ENCODE measurements at places on chromosomes 2 and 18.

- DNase-seq = no peak
Measured at GRCh38 chr18:26621161-26622026, 73.0 kb upstream of the KCTD1 start.

DNA sequence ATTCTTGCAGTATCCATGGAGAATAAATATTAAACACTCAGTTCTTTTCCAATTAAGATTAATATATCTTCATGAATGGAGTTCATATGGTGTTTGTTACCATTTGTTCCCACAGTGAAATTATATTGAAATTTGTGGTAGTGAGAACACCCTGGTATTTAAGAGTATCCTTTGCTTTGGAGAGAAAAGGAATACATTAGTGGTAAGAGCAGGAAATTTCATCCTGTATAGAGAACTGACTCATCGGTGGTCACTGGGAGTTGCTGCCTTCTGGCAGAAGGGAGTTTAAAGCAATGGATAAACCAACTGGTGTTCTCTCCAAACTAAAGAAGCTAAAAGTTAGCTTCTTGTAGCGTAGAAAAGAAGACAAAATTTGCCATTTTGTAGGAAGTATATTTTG lies 107.3 kb downstream of the MYO1B start:
- DNase-seq = peak; percentile 43

DNA sequence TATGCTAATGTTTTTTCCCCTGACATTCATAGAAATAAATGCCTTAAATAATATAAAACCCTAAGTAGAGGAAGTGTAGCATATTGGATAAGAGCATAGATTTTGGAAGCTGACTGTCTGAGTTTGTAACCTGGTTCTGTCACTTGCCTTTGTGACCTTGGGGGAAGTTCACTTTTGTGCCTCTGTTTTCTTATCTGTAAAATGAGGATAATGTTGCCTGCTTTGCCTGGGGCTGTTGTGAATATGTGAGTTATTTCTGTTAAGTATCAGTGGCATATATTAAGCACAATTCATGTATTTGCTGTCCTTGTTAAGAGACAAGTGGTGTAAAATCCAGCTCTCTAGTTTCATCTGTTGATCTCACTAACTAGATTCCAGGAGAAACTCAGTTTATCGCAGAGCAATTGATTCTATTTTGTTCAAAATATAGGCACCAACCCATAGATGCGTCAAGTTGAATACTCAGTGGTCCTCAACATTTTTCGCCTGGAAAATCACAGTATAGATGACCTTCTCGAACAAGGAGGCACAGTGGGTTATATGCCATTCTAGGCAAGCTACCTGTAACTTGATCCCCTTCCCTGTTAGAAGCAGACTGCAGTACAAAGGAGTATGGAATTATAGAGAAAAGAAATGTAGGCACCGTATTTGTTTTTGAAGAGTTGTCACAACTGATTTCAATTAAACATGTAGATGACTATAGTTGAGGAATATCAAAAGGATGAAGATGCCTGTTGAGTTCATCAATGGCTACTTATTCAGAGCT lies 67.0 kb downstream of the SOCS6 start:
- DNase-seq = no peak

DNA sequence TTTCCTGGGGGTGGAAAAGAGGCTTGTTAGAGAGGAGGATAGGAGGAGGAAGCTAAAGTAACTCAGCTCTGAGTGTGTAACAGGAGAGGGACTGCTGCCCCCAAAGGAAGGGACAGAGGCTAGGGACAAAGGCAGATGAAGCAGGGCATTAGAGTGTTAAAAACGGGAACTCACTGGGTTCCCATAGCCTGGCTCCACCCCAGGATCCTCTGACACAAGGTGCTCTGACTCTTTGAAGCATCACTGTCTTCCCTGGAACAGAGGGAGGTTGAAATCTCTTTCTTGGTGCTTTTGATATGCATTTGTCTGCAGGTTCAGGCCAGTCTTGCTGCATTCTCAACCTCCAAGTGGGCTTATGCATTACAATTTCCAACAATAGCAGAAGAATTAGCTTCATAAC lies 22.9 kb downstream of the IL36A start:
- no peak for DNase-seq

GRCh38 chr18:50737127-50737526 lies 82.7 kb downstream of the MRO start:
- no peak for DNase-seq

DNA sequence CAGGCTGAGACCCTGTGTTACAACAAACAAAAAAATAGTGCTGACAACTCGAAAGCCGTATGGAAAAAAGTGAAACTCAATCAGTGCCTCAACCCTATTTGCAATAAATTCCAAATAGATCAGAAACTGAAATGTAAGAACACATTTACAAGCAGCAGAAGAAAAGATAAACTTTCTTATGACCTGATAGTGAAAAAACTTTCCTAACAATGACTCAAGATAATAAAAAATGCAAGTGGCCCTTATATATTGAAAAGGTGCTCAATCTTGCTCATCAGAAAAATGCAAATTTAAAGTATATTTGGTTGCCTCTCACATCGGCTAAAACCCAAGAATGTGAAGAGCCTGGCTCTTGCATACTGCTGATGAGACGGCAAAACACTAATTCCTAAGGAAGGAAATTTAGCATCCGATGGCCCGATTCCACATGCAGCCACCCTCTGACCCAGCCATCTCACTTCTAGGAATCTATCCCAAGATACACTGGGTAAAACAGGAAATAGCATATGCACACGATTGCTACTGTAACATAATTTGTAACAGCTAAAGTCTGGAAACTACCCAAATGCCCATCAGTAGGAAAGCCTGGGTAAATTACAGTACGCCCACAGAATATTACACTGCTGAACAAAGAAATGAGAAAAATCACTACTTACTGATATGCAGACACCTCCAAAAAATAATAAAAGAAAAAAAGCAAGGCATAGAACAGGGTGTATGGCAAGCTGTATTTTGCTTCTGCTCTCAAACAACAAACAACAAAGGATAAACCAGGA lies 56.8 kb downstream of the HDLBP start:
- no peak for DNase-seq
